ENCODE measurements at places on chromosomes 3 and 15. TPM values are rescaled to one million over a fixed set of nuclear protein-coding genes. Genes with fewer than 3 reads are reported as not detected.

DNA sequence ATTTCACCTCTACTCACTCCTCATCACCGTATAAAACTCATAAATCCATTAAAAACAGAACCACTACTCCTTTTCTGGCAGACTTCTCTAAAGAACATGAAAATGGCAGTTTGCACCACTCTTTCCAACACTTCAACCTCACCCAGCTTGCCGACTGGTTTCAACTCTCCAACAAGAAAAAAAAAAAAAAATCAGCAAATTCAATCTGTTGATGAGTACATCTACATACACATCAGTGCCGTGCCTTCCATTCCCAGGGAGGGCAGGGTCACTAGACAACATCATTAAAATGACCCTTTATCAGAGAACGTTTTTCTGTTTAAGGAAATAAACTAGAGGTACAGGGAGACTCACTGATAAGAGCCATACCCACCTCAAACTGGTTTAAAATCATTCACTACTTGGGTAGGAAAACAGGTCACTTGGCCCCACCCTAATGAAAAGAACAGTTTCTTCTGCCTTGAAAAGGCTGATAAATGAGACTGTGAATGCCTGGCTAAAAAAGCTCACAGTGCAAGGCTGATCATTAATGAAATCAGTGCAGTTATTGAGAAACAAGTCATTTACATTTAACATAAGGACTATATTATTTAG lies 6.0 kb downstream of the ANXA2 start:
- DNase-seq, result no peak

DNA sequence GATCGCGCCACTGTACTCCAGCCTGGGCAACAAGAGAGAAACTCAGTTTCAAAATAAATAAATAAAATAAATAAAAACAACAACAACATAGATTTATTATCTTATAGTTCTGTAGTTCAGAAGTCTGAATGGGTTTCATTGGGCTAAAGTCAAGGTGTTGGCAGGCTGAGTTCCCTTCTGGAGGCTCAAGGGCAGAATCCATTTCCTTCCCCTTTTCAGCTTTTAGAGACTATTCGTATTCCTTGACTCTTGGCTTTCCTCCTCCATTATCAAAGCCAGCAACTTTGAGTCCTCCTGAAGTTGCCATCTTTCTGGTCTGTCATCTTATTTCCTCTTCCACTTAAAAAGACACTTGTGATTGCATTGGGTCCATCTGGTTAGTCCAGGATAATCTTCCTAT lies 12.1 kb downstream of the BLM start:
- DNase-seq, result no peak

- DNase-seq, result no peak
These were observed 28.1 kb downstream of the HACD3 start for GRCh38 chr15:65558336-65558735.

Gene PAQR9
- 12.4 TPM for total RNA-seq

GRCh38 chr3:103002425-103003176 lies 567.8 kb downstream of the ZPLD1 start:
- DNase-seq, result no peak

GRCh38 chr3:196202516-196202970 lies 8.7 kb downstream of the ZDHHC19 start:
- peak; percentile 74 for DNase-seq

Gene KNG1
- total RNA-seq, result 1,149 TPM

- no peak for DNase-seq
These were observed 3.0 kb downstream of the SLC51A start for GRCh38 chr3:196219194-196219969.

GRCh38 chr3:57948781-57949242 lies 59.4 kb upstream of the FLNB start:
- DNase-seq, result no peak

- no peak for DNase-seq
These were observed 647.2 kb upstream of the UBE2E2 start for GRCh38 chr3:22555753-22556435.

Gene CHRFAM7A
- 0.67 TPM for total RNA-seq

Gene DPPA4
- not detected for total RNA-seq

- no peak for DNase-seq
These were observed 153.3 kb downstream of the EPHA3 start for GRCh38 chr3:89260721-89261120.

DNA sequence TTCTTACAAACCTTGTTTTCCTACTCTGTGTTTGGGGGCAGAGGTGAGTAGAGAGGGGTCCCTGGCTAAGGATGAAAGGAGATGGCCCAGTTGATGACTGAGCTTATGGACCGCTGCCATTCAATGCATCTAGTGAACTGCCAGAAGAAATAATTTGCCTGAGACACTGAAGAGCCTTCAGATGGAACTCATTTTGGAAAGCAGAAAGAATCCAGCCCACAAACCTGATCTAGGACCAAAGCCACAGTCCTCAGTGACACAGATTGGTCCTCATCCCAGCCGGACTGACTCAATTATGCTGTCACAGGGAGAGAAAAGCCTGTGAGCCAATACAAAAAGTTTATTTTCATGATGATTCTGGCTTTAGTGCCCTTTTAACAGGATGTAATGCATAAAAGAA lies 82.7 kb downstream of the CD47 start:
- DNase-seq, result no peak

GRCh38 chr15:32668942-32669341 lies 27.4 kb downstream of the SCG5 start:
- DNase-seq, result no peak

DNA sequence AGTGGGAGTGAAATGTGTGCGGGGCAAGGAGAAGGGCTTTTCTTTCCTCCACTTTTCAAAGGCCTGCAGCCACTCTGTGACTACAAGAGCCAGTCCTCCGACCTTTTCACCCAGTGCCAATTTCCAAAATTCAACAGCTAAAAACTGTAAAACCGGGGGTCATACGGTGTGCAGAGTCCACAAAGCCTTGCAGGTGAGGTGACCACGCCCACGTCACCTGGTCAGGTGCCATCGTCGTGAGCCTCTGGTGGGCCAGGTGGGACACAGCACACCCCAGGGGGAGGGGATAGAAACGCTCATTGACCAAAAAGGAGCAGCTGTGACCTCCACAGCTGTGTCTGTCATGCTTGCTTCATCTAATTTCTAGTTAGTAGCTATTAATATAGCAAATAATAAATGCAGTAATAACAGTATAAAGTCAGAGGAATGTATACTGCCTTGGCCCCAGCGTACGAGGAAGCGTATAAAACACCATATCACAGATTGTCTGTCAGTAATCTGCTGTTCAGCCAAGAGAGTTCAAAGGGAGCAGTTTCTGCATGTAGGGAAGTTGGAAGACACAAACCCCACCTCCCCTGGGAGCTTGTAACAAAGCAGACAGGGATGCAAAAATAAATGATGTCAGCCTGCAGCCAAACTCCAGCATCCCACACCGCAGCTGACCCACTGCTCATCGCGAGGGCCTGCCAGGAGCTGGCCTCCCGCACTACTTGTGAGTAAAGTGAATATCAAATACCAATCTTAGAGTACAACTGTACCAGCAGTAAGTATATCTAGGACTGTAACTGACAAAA lies 86.7 kb downstream of the VGLL4 start:
- no peak for DNase-seq

GRCh38 chr3:100941041-100941440 lies 52.2 kb downstream of the ABI3BP start:
- DNase-seq, result no peak

DNA sequence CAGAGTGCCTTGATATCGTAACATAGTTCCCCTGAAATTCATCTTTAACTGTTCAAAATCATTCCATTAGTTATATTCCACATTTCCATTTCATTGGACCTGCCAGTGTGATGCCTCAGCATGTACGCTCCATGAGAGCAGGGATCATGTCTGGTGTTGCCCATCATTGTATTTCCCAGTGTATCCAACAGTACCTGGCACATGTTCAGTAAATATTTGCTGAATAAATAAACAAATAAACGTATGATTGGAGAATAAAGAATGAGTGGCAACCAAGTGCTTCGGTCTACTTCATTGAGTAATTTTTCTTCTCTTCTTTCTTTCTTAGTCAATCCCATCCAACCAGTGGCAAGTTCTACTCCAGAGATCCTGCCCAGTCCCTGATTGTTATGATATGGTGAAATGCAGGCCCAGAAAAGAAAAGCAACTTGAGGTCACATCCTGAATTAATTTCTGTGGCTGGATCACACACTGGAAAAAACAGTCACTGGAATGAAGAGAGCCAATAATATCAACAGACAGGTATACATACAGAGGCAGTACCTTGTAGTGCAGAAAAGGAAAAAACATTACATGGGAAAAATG lies 101.2 kb downstream of the PLCH1 start:
- no peak for DNase-seq

DNA sequence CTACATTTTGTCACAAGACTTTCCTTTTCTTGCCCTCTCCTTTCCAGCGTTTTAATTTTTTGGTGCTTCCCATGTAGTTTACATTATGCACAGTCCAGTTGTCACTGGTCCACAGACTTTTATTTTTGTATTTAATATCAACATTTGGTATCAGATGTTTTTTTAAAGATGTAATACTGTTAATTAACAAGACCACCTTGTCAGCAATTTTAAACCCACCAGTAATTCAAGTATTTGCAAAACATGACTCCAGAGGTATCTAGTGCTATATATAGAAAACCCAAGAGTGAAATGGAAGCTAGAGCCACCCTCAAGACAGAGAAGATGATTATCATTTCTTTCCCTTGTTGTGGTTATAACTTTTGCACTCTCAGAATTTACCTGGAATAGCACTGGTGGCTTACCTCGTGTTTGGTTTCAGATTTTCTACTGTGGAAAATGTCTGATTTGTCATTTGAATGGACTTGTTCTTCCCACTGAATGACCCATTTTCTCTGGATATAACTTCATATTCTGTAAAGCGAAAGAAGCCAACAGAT lies 56.2 kb downstream of the TFG start:
- no peak for DNase-seq

DNA sequence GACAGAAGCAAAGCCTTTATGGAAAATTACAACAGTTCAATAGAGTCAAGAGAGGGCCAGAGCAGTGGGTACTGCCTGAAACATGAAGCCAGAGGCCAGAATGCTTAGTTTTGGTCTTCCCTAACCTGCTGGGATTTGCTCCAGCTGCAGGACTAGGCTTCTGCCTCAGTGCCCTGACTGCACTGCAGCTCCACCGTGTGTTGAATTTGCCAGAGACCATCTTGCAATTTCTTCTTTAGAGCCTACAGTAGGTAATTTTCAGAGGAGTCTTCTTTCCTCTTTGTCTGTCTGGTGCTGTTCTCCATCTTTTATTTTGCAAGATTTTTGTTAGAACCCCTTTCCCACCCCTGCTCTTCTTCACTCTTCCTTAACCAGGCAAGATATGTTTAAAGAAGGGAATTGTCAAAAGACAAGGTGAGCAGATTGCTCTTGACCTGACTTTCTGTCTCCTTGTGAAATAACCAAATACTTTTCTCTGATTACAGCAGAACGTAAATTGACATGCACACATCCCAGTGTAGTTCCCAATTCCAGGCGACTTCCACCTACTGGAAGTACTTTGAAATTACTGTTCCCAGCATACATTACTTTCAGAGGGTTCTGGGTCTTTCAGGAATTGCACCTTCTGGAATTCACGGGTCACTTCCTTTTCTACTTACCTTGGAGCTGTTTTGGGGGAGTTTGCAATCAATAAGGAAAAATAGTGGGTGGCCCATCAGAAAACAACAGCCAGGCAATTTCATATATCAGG lies 161.2 kb downstream of the MINAR1 start:
- DNase-seq, result no peak

DNA sequence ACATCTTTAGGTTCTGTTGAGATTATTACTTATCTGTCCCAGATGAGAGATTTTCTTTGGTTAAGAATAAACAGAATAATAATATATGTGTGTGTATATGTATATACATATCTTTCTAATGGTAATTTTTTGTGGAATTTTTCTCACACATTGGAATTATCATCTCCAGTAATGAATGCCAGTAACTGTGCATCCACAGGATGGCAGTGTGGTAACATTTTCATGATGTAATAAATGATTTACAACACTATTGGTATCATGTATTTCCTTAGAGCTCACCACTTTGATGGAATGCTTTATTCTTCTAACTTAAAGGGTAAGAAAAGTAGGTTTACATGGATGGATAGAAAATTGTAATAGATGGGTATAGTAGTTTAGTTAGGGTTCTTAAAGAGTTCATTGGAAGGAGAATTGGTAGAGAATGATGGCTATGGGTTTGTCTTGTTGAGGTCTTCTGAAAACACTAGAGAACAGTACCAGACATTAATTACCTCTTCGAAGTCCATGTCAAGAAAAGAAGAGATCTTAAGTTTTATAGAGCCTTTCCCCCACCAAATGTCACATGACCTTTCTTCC lies 78.1 kb downstream of the STT3B start:
- no peak for DNase-seq

GRCh38 chr15:77032052-77032646 lies 37.2 kb downstream of the PSTPIP1 start:
- peak; percentile 54 for DNase-seq

Measured in right lobe of liver (tissue), 6 donors.